HS-5 (cell line): ENCODE measurements at places on chromosomes 1 and 21.

DNA sequence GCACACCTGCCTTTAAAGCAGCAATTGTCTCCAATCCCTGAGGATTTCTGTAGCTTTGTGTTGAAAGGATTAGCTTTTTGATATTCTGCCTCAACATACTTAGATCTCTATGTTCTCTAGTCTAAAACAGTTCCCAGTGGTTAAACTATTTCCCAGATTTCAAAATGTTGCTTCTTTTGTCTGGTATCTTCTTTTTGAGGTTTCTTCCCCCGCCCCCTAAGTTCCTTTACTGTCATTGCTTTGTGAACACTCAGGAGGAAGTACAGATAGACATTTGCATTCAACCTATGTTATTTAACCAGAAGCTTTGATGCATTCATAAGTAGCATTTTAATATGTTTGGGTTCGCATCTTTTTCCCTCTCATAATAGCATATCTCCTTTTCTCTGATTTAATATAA, 33.5 kb downstream of the CYYR1 start:
- no peak for DNase-seq

DNA sequence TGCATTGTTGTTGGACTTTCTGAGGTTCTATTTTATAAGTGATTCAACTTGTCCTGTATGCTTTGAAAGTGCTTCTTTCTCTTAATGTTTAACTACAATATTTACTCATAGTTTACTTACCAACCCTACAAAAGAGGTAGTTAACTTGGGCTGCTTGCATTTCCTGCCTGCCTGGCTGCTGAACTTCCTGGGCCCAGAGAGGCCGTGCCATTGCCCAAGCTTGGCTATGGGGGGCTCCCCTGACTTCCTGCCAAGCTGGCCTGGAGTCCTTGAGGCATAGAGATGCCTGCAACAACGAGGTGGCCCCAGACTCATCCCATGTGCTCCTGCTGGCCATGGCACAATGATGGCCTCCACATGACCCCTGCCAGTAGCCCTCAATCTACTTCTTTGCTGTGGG, 361.6 kb upstream of the PLD5 start:
- no peak for DNase-seq

DNA sequence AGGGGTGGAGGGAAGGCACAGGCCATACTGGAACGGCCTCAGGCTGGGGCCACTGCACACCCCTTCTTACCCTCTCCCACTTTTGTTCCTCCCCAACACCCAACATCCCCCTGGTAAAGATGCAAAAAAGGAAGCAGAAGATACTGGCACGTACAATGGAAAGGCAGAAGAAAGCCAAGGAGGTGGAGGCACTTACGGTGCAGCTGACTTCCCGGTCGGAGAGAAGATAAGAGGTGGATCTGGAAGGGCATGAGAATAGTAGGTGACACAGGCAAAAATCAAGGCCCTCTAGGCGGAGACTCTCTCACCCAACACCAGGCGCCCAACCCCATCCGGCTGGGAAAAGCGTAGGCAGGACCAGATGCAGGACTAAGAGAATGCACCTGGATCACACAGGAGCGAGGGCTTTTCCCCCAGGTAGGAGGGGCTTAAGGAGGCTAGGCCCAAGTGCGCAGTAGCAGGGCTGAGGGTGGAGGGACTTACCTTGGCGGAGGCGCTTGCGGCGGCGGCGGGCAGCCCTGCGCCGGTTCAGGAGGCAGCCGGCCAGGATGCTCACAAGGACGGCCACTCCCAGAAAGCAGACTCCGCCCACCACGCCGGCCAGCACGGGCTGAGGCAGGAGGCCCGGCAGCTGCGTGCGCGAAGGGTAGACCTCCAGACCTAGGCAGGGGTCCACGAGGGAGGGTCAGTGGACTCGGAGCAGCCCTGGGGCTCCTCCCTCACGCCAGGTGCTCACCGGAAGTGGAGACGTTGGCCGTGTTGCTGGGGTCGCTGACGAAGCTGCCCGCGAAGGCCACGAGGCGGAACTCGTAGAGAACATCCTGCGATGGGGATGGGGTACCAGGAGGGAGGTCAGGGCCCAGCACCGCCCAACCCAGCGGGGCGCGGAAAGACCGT, 4.1 kb upstream of the TAGLN2 start:
- no peak for DNase-seq

DNA sequence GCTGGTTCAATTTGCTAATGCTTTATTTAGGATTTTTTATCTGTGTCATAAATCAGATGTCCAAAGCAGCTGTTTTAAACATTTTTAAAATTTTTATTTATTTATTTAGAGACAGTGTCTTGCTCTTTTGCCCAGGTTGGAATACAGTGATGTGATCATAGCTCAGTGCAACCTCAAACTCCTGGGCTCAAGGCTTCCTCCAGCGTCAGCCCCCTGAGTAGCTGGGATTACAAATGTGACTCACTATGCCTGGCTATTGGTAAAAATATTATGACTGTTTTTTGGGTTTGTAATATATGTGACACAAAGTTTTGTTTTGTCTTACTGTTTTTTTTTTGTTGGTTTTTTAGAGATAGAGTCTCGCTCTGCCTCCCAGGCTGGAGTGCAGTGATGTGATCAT, 11.8 kb downstream of the ZBED6 start:
- DNase-seq = peak; percentile 60

GRCh38 chr1:186046437-186047211, 312.4 kb downstream of the HMCN1 start:
- DNase-seq = no peak

- no peak for DNase-seq
Measured at GRCh38 chr1:241308471-241308870, 48.5 kb downstream of the RGS7 start.

DNA sequence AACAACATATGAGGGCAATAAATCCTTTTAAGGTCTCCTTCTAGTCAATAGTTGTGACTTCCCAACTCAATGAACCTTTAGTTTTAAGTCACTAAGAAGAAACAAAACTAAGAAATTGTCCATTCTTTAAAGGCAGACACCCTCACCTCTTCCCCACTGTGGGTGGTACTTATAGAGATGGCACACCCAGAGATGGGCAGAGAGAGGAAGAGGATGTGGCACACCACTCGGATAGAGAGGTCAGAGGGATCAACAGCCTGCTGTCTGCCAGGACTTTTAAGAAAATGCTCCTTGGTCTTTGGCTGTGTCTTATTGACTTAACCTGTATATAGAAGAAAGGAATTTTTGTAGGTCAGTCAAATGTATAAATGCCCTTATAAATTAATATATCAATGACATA, 45.1 kb downstream of the FASLG start:
- no peak for DNase-seq

DNA sequence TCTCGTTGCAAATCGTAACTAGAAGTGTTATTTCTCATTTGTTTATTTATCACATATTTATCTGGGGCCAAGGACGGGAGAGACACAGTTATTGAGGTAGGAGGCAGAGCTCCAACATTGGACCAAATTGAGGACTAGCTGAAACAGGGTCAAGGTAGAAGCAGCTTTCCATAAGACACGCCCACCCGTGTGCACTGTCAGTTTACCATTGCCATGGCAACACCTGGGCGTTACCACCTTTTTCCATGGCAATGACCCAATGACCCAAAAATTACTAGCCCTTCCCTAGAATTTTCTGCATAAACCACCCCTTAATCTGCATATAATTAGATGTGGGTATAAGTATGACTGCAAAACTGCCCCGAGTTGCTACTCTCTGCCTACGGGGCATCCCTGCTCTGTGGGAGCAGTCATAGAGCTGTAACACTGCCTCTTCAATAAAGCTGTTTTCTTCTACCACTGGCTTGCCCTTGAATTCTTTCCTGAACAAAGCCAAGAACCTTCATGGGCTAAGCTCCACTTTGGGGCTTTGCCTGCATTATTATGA, 72.7 kb downstream of the FBXO2 start:
- DNase-seq = no peak

GRCh38 chr1:110107867-110108469, 4.3 kb upstream of the UBL4B start:
- DNase-seq = no peak

DNA sequence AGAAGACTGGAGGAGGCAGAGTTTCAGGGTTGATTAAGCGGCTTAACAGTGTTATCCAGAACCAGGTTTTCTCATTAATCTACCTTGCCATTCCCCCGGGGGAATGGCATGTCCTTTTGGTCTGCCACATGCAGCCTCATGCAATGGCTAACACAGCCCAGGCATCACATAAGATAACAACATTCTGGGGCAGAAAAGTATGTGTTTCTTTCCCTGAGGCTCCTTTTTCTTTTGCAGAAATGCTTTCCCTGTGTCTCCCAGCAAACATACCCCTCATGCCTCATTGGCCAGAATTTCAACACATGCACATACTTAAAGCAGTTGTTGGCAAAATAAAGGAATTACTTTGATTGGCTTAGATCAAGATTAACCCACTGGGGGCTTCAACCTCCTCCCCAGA, 98.6 kb downstream of the OMA1 start:
- no peak for DNase-seq

DNA sequence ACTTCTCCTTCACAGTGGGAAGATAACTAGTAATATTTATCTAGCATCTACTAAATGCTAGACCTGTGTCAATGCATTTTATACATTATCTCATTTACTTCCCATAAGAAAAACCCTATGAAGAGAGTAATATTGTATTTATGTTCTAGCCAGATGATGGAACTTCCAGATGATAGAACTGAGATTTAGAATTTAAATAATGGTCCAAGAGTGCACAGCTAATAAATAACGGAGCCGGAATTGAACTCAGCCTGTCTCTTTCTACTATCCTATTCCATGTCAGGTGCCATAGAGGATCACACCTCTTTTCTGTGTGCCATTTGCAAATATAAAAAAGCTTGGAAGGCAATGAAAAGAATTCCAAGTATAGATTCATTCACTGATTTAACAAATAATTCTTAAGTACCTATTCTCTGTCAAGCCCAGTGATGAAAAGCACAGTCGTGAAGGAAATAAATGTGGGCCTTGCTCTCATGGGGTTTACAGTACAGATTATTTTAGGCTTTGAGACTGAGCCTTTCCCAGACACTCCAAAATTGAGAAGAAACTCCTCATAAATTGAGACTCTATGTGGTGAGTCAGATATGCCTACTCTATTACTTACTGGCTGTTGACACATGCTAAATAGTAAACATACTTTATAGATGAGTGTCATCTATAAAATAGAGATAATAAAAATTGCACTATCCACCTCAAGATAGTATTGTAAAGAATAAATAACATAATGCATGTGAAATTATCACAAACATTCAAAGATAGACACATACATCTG, 378.0 kb upstream of the PRMT6 start:
- DNase-seq = peak; percentile 54

DNA sequence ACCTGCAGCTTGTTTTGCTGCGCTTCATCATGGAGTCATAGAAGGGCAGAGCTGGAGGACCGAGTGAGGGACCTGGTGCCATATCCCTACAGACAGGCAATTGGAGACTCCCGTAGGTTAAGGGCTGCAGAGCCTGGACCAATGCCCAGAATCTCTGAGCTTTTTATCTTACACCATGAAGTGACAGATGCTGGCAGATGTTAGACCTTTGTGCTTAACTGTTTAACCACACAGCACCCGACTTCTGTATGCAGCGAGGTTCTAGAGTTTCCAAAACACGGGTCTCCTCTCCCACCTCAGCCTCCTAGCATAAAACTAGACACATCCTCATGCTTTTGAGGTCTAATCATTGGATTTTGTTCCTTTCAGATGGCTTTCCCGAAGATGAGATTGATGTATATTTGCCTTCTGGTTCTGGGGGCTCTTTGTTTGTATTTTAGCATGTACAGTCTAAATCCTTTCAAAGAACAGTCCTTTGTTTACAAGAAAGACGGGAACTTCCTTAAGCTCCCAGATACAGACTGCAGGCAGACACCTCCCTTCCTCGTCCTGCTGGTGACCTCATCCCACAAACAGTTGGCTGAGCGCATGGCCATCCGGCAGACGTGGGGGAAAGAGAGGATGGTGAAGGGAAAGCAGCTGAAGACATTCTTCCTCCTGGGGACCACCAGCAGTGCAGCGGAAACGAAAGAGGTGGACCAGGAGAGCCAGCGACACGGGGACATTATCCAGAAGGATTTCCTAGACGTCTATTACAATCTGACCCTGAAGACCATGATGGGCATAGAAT, 47.6 kb downstream of the B3GALT5 start:
- peak; percentile 26 for DNase-seq

DNA sequence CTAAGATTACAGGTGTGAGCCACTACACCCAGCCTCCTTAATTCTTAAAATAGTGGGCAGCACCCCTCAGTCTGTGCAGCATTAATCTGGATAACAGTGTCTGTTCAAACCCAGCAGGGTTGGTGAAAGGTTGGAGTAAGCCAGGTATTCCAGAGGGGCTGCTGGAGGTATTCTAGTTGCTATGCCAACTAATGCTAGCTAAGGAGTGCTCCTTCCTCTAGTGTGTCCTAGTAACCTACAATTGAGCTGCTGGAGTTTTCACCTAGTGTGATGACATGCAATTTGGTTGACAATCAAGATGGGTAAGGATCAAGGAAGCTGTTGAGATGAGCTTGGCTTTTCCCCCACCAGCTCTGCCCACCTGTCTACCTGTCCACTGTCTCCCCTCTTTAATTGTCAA, 100.2 kb upstream of the IPO9 start:
- DNase-seq = no peak

DNA sequence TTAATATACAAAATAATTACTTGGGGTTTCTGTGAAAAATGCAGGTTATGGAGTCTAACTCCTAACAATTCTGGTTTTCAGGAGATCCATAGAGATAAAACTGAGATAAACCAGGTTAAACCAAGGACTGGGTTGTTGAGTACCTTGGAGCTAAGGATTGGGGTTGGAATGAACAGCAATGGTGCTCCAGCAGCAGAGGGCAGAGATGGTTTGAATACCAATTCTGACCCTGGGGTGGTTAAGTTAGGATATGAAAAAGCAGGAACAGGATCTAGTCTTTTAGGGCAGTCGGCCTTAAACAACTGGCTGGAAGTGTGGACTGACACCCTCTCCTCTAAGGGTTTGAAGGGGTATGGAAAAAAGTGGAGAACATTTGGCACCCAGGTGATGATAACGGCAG, 53.0 kb downstream of the UROD start:
- DNase-seq = no peak

DNA sequence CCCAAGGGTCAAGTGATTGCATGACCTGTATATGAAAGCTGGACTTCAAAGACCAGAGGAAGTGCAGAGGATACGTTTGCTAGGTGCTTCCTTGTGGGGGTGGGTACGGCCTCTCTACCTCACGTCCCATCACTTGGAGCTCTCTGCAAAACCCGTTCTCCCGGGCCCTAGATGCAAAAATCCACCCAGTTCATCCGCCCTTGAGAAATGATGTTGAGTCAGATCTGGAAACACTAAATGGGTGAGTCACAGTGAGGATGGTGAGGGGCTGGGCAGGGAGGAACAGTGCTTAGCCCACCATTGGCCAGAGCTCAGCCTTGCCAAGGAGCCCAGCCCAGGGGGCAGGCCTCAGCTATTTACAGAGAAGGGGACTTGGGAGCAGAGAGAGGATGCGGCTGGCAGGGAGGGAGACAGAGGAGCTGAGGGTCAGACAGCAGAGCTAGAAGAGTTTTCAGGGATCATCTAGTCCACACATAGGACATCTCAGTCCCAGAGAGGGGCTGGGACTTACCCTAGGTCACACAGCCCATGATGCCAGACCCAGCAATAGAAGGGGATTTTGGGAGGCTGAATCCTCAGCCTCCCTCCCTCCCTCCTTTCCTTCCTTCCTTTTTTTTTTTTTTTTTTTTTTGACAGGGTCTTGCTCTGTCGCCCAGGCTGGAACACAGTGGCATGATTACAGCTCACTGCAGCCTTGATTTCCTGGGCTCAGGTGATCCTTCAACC, 14.6 kb downstream of the ARHGEF10L start:
- DNase-seq = peak; percentile 76

GRCh38 chr1:20233866-20234265, 47.5 kb upstream of the PLA2G2C start:
- DNase-seq = no peak
